ENCODE measurements at places on chromosomes 6 and 20. TPM values are rescaled to one million over a fixed set of nuclear protein-coding genes. Genes with fewer than 3 reads are reported as not detected.

Gene TMEM74B
- total RNA-seq, result not detected

Gene SLPI
- total RNA-seq, result not detected

Gene CST2
- total RNA-seq, result not detected

Gene BTN3A1
- 37.2 TPM for total RNA-seq

Gene MROH8
- 3.6 TPM for total RNA-seq

Gene SLC13A3
- 6.0 TPM for total RNA-seq

Gene GPLD1
- total RNA-seq, result not detected

Gene TNF
- total RNA-seq, result not detected

Gene NT5E
- 428 TPM for total RNA-seq

Gene HS3ST5
- not detected for total RNA-seq

Gene ZNF165
- total RNA-seq, result 0.29 TPM

Gene PRR18
- total RNA-seq, result not detected

Gene TLDC2
- 0.15 TPM for total RNA-seq

Gene FOXC1
- total RNA-seq, result 7.6 TPM

Gene ABHD16B
- not detected for total RNA-seq

Gene LRP11
- 125 TPM for total RNA-seq

Gene COL21A1
- 4.6 TPM for total RNA-seq

Gene NKAIN4
- total RNA-seq, result not detected

Gene SPTLC3
- total RNA-seq, result 5.8 TPM

Gene DDAH2
- 93.8 TPM for total RNA-seq

Gene FGD2
- not detected for total RNA-seq

Gene SLC17A2
- total RNA-seq, result not detected

Gene CAGE1
- total RNA-seq, result 0.17 TPM

Gene SNX9
- total RNA-seq, result 104 TPM

Gene SLC16A10
- not detected for total RNA-seq

Gene SLC22A7
- total RNA-seq, result not detected

Gene SCRT2
- not detected for total RNA-seq

Gene C6orf58
- total RNA-seq, result not detected

Gene RBM24
- 0.29 TPM for total RNA-seq

Gene PDYN
- not detected for total RNA-seq

Gene SLC12A5
- total RNA-seq, result 0.17 TPM

Gene FAM210B
- total RNA-seq, result 63.2 TPM

Gene RIMS4
- total RNA-seq, result 0.17 TPM
